ENCODE measurements at places on chromosomes 2 and 18. TPM values are rescaled to one million over a fixed set of nuclear protein-coding genes. Genes with fewer than 3 reads are reported as not detected.
A peak's percentile ranks its signal among the peaks of the same experiment; 100 is the strongest.

CRACDL gene
- polyA plus RNA-seq: 2.5 TPM

GRCh38 chr2:21291426-21291825 lies 167.7 kb downstream of the TDRD15 start:
- no peak for DNase-seq

COA5 gene
- polyA plus RNA-seq: 85.3 TPM

GRCh38 chr18:46378864-46379207 lies 274.7 kb downstream of the HAUS1 start:
- no peak for DNase-seq

- no peak for DNase-seq
Observed at GRCh38 chr2:106972782-106973181, 86.8 kb upstream of the ST6GAL2 start.

DNA sequence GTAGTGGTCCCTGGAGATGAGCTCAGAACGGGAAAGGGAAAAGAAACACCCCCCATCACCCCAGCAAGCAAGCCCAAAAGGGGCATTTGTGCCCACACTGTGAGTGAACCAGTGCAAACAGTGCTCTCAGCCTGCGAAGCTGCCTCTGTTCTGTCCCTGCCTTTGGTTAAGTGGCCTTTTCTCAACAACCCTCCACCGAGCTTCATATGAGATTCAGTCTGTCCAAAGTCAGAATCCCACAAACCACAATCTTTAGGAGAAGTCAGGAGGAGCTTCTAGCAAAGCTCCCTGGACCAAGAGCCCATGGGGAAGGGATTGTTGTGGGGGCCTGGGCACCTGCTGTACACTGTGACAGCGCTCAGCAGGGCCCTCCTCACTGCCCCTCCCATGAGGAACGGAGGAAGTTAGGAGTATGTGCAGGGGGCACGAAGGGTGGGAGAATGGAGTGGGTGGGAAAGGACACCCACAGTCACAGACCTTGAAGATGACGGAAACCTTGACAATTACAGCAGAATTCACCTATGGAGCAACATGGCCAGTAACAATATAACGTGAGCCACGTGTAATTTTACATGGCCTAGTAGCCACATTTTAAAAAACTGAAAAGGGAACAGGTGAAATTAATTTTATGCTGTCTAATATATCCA lies 119.5 kb downstream of the SMAD7 start:
- no peak for DNase-seq

DNA sequence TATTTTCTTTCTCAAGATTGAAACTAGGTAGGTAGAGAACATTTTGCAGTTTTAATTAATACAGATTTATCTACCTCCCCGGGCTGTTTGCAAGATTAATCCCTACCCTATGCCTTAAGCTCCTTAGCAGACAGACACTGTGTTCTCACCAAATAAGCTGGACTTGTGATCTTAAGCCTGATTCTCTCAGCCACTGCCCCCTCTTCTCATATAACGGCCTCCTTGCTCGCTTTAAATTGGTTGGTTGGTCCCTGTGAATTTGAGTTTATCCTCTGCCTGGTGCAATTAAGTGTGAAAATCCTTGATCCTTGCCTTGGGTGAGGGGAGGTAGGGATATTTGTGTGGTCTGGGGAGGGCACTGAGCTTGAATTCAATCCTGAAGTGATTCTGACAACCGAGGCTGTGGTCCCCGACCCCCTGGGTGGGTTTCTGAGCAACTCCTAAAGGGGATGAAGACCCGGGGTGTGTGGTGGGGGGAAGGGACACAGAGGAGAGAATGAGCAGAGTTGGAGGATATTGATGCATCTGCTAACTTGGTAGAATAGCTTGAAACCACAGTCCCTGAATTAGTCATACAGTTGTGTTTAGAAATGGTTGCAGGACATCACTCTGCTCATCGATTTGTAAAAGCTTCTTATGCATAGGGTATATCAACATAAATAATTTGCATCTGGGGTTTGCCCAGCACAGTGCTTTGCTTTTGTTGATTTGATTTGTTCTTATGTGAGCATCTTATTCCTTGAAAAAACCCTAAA lies 36.9 kb upstream of the NCKAP5 start:
- DNase-seq: peak; percentile 37

SCN2A gene
- polyA plus RNA-seq: 2.7 TPM
